ENCODE measurements at places on chromosomes 3 and 15.

DNA sequence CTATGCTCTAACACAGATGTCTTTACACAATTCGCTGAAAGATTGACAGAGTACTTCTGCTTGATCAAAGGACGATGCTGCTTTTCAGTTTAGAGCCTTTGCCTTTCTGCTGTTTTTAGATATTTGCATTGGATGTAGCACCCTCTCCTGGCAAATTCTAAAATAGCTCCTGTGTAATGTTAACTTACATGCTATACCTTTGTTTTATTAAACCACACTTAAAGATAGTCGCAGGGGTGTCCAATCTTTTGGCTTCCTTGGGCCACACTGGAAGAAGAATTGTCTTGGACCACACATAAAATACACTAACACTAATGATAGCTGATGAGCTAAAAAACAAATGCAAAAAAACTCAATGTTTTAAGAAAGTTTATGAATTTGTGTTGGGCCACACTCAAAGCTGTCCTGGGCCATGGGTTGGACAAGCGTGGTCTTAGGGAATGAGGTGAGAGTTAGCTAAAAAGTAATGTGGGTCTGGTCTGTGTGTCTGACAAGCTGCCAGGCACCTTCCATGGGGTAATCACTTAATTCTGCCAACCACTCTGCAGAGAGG is 62.9 kb downstream of the ATG7 start:
- DNase-seq, result no peak

DNA sequence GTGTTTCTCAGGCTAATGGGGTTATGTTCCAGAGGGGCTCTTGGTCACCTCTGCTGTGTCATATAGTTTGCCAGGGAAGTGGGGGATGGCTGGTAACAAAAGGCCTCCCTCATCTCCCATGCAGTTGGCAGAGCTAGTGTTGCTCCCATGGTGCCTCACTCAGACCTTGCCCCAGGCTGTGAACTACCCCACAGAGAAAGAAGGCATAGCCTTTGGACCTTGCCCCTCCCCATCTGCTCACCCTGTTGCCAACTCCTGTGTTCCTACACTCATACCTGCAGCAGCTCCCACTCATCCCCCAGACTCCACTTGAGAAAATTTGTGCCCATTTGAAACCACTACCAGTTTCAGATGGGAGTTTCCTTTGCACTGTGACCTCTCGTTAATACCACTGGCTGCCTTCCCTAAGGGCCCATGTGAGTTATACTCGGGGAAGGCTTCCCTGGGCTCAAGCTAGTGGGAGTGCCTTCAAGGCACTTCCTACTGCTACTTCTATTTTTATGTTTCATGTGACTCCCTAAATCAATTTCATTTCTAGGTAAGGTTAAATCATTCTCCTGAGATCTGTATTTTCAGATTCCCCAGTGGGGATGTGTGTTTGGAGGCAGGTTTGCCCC is 25.3 kb upstream of the COPB2 start:
- DNase-seq, result peak; percentile 28

GRCh38 chr15:40796041-40796440 is 10.8 kb upstream of the ZFYVE19 start:
- DNase-seq, result no peak

- DNase-seq, result no peak
Observed at GRCh38 chr3:133837487-133838295, 32.1 kb downstream of the SRPRB start.

DNA sequence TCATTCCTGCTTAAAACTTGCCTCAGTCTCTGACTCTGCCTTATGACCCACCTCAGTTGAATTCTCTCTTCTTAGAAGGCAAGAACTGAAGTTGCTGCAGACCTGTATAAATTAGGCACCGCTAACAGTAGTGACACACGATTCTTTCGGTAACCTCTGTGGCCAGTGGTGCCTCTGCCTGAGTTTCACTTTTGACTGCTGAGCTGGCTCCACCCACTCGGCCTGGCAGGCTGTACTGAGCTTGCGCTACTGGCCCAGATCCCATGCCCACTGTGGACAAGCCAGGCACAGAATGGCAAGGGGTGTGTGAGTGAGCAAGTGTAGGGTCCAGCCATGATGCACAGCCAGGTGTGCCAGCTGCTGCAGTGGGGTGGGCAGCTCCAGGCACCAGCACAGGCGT is 19.1 kb upstream of the EIF1B start:
- DNase-seq, result no peak

DNA sequence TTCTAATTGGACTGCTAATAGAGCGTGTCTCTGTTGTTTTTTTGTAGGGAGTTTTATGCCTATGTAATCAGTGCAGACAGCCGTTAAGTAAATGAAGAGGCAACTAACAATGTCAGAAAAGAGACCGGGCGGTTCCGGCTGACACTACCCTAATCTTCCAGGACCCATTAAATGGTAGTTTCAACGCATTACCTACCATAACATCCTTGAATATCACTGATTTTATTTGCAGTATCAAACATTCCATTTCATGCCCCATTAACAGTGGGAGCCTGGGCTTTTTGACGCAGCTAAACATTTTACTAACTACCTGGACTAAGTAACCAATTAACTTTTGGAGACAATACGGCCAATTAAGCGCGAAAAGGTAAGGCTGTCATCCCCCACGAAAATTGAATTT is 832.9 kb upstream of the NR2F2 start:
- no peak for DNase-seq

DNA sequence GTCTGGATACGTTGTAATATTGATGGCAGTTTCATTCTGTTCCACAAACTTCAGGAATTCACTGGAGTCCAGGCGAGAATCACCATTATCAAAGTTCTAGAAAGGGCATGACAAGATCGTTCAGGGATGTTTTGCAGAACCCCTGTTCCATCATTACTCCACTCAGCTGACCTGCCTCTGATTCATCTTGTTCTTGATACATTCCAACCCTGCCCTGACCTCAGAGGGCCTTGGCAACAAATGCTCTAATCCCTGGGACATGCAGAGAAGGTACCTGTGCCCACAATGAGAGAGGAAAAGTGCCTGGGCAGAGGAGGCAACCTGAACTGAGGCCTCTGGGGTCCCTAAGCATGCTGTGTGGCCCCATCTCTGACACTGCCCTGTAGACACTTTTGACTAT is 45.9 kb downstream of the FSTL1 start:
- no peak for DNase-seq

DNA sequence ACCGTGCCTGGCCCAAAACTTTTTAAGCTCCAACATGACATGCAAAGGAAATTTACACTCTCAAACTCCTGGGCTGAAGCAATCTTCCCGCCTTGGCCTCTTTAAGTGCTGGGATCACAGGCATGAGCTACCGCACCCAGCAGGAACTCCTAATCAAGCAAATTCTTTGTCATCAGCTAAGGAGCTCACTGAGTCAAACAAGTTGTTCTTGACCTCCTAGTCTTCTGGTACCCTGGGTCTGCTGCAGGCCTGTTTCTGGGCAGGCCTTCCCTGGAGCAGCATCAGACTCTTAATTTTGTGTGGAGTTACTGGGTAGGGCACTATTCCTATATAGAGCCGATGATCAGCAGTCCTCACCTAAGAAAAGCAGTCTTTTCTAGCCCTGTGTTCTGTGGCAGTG is 68.4 kb upstream of the FLNB start:
- DNase-seq, result no peak

GRCh38 chr3:173410849-173411248 is 13.3 kb downstream of the NLGN1 start:
- DNase-seq, result peak; percentile 32

DNA sequence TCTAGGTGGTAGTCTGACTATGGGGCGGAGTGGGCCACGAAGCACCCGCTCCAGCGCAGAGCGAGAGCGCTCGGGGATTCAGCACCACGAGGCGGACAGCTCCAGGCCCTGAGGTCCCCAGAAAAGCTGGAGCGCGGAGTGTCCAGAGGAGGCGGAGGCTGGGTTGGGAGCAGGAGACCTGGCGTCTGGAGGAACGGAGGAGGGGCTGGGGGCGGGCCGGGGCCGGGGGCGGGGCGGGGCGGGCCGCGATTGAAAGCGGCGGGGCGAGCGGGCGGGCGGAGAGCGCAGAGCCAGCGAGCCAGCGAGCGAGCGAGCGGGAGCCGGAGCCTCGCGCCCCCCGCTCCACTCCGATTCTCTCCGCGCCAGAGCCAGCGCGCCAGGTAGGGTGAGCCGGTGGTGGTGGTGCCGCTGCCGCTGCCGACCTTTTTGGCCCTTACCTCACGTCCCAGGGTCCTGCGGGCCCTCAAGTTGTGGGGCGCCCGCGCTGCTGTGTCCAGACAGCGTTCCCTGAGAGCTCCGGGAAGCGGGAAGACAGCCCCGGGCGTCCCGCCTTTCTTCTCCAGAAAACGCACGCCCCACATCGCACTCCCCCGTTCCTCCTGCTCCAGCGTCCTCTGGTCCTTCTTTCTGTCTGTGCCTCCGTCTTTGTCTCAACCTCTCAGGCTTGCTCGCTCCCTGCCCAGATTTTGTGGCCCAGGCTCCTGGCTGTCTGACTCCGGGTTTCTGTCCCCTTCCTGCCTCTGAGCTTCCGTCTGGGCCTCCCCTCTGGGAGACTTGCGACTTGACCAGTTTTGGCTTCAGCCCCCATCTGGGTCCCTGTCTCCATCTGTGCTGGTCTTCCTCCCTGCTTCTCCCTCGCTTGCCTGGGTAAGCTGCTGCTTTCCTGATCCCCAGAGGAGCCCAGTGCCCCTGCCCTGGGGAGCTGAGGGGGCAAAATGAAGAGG is at the start of gene GRM2:
Gene GRM2 (plus strand): TSS at position 281 of the 944 bp plus-strand sequence. CDS start 1,916 bp downstream, outside the sequence.
- peak; percentile 58 for DNase-seq

Data from head of caudate nucleus (tissue), 42 donors.